ENCODE measurements at places on chromosomes 4 and X.

DNA sequence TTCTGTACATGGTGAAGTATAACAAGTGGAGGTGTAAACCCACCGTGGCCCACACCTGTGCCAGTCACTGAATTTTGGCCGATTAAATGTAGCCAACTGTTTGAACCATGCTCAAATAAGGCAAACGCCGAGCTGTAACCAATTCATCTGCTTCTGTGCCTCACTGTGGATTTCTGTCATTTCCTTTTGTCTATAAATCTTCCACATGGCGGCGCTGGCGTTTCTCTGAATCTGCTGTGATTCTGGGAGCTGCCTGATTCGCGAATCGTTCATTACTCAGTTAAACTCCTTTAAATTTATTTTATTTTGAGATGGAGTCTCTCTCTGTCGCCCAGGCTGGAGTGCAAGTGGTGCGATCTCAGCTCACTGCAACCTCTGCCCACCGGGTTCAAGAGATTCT is 19.2 kb downstream of the SUPT20HL2 start:
- DNase-seq: no peak

- peak; percentile 65 for DNase-seq
Measured at GRCh38 chrX:72045552-72046277, 86.0 kb downstream of the RTL5 start.

DNA sequence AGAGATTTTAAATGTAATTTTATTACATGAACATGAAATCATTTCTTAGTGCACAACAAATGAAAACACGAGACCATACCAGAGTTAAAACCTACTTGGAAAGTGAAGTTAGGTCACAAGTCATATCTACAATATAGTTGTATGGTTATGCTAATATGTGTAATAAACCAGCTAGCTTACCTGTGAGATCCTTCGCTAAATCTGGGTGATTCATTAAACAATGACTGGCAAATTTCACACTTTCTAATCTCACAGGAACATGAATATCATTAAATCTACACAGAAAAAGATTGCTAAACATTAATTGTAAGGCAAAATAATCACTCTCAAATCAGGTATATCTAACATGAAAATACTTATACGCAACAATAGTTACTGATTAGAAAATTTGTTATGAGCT is 67.6 kb downstream of the PDS5A start:
- DNase-seq: no peak

GRCh38 chrX:29044423-29045184 is 457.4 kb downstream of the IL1RAPL1 start:
- DNase-seq: peak; percentile 8

- no peak for DNase-seq
Measured at GRCh38 chrX:130909469-130910136, 6.6 kb upstream of the ENOX2 start.

GRCh38 chrX:42837101-42837726 is 59.3 kb upstream of the PPP1R2C start:
- DNase-seq: no peak

DNA sequence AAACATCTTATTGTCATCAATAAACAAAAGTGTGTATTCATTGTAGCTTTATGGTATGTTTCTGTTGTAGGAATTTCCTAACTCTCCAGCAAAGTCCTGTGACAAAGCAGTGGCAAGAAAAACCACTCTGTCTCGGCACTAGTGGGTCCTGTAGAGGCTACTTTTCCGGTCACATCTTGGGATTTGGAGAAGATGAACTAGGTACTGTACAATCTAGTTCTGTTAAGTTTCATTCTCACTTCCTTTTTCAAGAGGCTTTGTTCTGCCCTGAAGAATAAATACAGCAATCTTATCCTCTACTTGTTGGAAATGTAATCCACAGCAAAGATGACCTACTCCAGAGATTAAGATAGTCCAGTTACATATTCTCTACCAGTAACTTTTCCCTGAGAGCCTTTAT is 69.3 kb downstream of the HHIP start:
- DNase-seq: no peak

DNA sequence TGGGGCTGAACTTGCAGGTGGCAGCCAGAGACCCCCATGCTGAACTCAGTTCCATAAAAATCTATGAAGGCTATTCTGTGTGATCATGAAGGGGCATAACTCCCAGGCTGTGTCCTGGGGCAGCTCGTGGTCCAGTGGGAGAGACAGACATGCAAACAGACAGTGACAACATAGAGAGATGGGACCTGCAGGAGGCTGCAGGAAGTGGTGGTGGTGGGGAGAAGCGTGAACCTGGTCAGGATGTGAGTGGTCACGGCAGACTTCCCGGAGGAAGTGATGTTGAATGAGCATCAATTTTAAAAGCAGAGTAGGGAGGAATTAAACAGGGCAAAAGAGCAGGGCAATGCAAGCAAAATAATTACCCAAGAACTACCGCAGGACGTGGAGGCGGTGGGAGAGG is 23.2 kb upstream of the SORCS2 start:
- no peak for DNase-seq

DNA sequence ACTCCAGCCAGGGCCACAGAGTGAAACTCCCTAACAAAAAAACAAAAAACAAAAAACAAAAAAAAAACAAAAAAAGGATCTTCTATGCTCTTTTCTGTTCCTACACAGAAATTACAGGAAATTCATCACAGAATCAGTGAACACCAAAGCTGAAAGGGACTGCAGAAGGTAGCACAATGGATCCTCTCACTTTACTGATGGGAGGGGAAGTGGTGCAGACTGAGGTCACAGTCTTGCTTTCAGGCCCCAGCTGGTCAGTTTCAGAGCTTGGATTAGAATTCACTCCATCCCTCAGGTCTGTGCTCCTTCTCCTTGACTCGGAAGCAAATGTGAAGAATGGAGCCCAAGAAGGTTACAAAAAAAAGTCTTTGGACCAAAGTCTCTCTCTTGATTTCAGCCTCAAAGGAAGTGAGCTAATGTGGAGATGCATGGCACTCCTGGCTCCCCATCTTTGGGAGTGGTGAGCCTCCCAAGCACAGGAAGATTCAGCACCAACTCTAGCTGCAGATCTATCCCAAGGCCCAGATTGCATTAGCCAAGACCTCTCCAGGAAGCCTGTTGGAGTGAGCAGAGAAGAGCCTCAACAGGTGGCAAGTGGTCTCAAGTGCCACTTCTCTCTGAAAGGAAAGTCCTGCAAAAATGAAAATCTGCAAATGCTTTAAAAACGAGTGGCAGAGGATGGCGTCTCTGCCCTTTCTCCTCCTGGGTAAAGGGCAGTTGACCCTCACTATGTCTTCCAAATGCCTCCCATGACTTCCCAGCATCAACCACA is 176.0 kb downstream of the MAML3 start:
- DNase-seq: no peak
